Cardiac muscle cell (in vitro differentiated cells and primary cell): ENCODE measurements at places on chromosomes 5 and 9.

- DNase-seq, result peak; percentile 35
These were observed 1410.5 kb upstream of the CDH18 start for GRCh38 chr5:21398511-21398910.

- no peak for DNase-seq
These were observed 11.1 kb upstream of the CEP72 start for GRCh38 chr5:600886-601541.

GRCh38 chr9:130665431-130666392, 1.3 kb downstream of the PRDM12 start:
- no peak for DNase-seq

- DNase-seq, result no peak
These were observed 599.5 kb upstream of the PTGER4 start for GRCh38 chr5:40080191-40080590.
